T-helper 22 cell (primary cell): ENCODE measurements at places on chromosomes 4 and X.

DNA sequence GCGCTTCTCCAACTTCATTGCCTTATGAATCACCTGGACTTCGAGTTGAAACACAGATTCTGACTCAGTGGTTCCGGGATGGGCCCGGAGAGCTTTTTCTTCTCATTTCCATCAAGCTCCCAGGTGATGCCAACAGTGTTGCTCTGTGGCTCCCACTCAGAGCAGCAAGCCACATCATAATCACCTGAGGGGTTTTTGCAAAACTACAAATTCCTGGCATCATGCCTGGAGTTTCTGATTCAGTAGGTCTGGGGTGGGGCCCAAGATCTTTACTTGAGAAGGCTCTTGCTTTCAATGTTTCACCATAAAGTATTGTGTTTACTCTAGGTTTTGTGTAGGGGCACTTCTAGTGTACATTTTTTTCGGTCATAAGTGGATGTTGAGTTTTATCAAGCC, 7.0 kb downstream of the MTM1 start:
- DNase-seq = peak; percentile 54

DNA sequence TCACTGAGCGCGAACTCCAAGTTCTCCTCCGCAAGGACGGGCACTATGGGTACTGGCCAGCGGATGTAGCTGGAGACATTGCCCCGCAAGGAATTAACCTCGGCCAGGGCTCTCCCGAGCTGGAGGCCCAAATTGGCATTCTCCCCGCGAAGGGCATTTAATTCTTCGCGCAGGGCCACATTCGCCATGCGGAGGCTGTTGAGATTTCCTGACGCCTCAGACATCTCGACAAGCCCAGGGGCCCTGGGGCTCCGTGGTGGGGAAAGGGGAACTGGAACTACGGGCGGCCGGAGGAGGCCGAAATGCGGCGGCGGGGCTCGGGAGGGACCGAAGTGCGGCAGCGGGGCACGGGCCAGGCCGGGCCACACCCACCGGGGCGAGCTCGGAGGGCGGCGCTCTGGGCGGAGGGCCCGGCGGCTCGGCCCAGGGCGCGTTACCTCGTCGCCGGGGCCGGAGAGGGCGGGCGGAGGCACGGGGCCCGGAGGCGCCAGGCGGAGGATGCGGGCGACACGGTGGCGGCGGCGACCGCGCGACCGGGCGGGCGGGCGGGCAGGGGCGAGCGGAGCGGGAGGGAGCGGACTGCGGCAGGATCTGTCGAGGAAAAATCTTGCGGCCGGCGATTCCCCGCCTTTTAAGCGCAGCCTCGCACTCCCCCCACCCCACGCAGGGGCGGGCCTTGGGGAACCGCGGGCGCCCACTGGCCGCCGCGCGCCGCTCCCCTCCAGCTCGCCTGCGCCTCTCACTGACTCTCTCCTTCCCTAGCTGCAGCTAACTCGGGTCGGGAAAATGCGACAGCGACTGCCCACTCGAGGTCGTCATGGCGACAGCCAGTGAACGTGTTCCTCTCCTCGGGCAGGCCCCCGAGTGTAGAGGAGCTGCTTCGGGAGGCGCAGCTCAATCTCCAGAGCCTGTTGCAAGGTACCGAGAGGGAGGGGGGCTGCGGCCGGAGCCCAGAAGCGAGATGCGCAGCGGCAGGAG, at the start of gene RTL5:
RTL5 (minus strand) TSS at position 599 of the 978 bp plus-strand sequence.
- peak; percentile 61 for DNase-seq

DNA sequence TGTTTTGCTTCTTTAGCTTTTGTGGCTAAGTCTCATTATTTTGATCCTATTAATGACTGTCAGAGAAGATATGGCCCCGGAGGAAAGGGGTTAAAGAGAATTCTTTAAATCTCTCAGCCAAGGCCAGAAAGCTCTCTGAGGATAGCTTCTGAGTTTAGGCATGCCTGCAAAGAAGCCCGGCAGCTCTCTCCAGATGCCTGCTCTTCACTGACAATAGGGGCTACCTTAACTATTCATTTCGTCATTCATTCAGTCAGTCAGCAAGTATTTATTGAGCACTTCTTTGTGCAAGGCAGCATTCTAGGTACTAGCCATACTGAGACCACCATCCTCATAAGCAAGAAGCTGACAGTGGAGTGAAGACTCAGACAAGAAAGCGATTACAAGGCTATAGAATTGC, 34.0 kb upstream of the BMP15 start:
- DNase-seq = no peak

DNA sequence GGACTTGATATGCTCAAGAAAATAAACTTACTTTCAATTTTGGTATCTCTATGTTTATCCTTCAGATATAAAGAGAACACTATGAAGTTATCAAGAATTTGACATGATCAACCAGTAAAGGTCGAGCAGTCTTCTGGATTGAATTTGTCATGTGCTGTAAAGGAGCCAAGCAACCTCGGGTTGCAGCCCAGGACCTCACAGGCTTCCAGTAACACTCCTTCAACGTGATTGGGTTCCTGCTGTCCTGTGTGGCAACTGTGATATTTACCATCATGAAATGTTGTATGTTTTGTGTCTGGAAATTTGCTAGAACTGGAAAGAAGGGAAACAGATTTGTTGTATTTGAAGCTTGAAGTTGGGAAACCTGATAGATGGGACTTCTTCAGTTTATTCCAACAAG, 52.0 kb upstream of the UGT2B7 start:
- DNase-seq = no peak
